ENCODE measurements at places on chromosomes 1 and 21.

- no peak for DNase-seq
Observed at GRCh38 chr1:22527122-22527521, 36.2 kb upstream of the EPHA8 start.

GRCh38 chr1:208238710-208239472, 5.3 kb downstream of the PLXNA2 start:
- no peak for DNase-seq

DNA sequence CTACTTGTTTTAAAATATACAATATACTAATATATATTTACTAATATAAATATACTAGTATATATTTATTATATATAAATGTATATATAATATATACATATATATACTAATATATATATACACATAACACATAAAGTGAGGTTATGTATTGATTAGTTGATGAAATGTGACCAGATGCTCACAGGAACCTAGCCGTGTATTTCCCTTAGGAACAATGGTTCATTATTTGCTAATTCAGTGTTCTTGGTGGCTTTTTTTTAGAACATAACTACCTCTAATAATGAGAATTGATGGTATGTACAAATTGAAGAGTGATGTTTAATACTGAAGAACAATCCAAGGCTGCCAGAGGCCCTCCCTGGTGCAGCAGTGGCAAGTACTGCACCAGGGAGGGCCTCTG, 37.9 kb upstream of the ITPKB start:
- no peak for DNase-seq

DNA sequence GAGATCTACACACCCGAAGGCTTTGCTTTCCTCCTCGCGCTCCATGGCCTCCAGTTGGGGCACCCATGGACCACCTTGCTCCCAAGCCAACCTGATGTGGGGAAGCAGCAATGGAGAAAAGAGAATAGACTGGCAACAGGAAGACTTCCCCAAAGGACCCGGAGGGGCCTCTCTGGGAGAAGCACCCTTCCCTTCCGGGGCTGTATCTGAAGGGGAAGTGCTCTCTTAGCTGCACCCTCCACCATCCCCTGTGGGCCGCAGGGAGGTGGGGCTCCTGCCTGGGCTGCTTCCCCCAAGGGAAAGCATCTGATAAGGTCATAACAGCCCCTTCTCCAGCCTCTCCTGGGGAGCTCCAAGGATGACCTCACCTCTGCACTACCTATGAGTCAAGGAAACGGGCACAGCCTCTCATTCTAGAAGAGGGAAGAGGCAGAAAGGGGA, 100.2 kb downstream of the RIPK4 start:
- no peak for DNase-seq

GRCh38 chr21:35058058-35058457, 9.0 kb upstream of the RUNX1 start:
- DNase-seq: no peak

DNA sequence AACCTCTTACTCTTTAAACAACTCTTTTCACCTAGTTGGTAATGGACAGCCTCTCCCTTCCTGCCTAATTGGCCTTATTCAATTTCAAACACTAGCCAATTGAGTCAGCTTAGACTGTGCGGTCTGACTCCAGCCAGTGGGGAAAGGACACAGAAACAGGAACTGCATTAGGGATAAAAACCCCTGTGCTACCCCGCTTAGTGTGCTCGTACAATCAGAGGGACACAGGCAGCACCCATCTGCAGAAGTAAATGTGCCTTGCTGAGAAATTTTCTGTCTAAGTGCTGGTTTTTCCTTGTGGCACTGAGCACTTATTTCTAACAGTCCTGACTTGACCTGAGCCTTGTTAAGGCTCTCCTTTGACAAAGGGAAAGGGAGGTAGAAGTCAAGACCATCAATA, 6.0 kb upstream of the CD2 start:
- no peak for DNase-seq

- DNase-seq: no peak
Observed at GRCh38 chr1:156826630-156827029, 10.0 kb upstream of the SH2D2A start.

GRCh38 chr1:25581764-25582163, 34.8 kb upstream of the MAN1C1 start:
- DNase-seq: no peak

DNA sequence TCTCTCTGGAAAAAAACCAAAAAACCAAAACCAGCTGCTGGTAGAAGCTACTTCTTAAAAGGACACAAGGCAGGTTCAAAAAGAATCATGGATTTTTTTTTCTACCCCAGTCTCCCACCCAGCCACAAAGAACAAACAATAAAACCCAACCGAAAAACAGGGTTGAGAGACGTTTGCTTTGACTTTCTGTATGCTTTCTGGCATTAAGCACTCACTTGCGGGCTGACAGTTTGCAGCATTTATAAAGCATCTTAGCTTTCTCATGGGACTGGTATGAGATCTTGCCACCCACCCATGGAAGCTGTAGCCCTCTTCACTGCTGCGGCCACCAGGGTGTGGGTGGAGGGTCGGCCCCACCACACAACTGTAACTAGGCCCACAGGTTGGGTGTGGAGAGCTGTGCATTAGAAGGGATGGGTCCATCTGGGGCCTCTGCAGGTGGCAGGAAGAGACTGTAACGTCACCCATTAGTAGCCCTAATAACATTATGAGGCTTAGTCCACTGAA, 165.7 kb downstream of the RHOU start:
- no peak for DNase-seq

DNA sequence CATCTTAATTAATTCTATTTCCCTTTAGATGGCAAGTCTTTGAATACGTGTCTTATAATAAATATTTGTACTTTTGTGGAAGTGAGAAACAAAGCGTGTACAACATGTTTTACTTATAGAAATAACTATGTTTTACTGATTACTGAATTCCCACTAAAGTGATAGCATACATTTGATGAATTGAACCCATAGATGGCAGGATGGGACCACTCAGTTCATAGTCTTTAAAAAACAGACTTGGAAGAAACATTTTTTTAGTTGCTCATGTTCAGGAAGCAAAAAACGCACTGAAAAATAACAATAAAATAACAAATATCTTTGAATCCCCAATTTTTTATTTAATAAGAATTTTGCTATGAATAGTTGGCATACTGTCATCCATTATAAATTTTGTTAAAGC, 507.1 kb upstream of the ZRANB2 start:
- no peak for DNase-seq

GRCh38 chr1:155127105-155127966, at the start of gene EFNA1:
Gene EFNA1, plus strand, starts transcription at chr1:155127876. Its CDS starts 102 bp downstream, at chr1:155127978.
- no peak for DNase-seq

DNA sequence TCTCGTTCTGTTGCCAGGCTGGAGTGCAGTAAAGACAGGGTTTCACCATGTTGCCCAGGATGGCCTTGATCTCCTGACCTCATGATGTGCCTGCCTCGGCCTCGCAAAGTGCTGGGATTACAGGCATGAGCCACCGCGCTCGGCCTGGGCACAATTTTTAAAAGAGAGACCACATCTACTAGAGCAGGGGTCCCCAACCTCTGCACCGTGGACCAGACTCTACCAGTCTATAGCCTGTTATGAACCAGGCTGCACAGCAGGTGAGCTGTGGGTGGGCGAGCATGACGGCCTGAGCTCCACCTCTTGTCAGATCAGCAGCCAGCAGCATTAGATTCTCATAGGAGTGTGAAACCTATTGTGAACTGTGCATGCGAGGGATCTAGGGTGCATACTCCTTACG, 20.8 kb downstream of the TNNT2 start:
- no peak for DNase-seq

- DNase-seq: no peak
Observed at GRCh38 chr1:171916315-171916771, 75.0 kb downstream of the DNM3 start.

DNA sequence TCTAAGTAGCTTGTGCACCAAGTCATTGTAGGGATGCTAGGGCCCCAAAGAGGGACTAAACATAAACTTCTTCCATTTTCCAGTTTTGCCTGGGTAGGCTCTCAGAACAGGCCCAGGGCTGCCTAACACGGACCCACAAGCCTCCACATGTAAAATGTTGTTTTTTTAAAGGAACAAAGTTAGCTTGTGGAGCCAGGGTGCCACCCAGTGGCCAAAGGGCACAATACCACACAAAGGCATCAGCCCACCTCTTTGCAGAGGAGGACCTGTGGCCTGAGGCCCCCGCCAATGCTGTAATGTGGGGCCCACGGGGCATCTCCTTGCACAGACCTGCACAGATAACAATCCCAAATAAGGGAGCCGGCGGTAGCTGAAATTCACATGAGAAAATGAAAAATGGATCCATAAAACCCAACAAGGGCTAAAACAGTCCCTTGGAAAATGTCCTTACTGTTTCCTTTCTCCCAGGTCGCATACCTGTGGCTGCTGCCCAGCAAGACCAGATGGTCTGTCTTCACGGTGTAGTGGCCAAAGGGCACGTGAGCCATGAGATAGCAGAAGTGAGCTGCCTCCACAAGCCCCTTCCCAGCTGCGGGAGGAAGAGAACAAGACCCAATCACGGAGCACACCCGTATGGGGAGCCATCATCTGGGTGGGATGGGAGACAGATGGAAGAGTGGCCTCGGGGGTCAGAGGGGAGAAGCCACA, 23.8 kb downstream of the SEC16B start:
- no peak for DNase-seq

- no peak for DNase-seq
Observed at GRCh38 chr1:89633800-89634625, 1.1 kb downstream of the LRRC8C start.

- no peak for DNase-seq
Observed at GRCh38 chr1:9211291-9211811, 23.2 kb upstream of the H6PD start.

DNA sequence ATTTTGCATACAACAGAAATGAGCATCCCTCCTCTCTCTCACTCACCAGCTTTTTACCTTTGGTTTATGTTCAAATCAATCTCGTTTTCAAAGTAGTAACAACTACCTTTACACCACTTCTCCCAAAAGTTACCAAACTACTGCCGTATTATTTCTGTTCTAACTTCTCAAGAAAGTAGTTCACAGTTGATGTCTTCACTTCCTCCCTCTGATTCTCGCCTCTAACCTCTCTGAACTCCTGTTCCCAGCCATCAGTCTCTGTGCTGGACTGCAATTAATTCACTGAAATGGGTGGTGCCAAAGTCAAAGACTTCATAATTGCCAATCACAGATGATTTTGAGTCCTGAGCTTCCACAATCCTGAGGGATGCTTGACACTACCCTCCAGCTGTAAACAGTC, 54.0 kb downstream of the ZNF281 start:
- no peak for DNase-seq

- no peak for DNase-seq
Observed at GRCh38 chr1:53057127-53057526, 4.9 kb upstream of the PODN start.

GRCh38 chr1:89641781-89642180, 8.9 kb downstream of the LRRC8C start:
- DNase-seq: no peak

DNA sequence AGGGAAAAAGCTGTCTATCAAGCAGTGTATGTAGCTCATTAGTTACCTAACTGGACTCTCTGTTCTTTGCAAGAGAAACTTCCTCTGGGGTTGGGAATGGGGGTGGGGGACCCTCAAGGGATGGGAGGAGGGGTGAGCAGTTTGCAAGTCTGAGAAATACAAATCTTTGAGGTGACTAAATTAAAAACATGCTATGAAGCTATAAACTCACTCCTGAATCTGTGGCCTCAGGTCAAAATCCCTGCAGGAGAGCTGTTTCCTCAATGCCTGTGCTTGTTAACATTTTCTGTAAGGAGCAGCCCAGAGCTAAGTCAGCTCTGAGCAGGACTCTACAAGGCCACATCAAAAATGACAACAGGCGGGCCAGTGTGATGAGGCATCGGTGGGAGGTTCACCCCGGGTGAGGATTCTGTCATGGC, 32.8 kb upstream of the PTPRC start:
- no peak for DNase-seq

DNA sequence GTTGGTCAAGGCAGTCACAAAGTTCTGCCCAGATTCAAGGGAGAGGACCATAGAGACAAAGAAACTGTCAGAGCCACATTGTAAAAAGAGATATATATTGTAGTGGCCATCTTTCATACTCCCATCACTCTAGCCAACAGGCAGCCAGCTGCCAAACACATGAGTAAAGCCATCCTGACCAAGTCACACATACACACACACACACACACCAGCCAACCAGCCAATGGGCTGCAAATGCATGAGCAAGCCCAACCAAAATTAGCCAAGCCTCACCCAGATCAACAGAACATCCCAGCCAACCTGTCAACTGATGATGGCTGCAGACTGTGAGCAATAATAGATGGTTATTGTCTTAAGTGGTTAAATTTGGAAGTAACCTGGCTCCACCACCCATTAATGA, 120.7 kb downstream of the SEC16B start:
- no peak for DNase-seq

DNA sequence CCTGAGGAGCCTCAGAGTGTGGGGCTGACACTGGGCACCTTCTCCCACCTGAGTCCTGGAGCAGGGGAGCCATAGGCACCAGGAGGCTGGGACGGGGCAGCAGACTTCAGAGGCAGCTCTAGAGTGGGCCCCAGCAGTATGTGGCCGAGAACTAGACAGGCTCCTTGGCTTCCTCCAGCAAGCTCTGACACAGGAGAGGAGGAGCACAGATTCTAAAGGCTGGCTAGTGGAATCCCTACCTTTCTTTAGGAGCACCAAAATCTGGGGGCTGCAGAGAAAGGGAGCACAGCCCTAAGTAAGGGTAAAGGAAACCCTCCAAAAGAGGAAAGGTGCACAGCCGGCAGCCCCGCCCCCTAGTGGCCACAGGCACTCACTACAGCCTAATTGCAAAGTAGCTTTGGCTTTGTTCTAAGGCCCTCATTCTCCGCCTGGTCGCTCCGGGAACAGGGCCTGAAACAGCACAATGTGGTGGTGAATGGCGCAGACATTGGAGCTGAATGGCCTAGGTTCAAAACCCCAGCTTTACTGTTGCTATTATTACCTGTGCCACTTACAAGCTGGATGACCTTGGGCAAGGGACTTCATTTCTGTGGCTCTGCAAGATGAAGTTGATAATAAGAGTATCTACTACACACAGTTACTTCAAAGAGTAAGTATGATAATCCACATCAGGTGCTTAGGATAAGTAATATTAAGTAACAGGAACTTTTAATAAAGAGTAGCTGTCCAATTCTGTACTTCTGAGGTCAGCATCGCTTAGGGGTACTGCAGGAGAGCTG, 8.8 kb upstream of the GUCA2A start:
- DNase-seq: peak; percentile 59

- no peak for DNase-seq
Observed at GRCh38 chr1:219171192-219171935, 2.3 kb upstream of the LYPLAL1 start.

- no peak for DNase-seq
Observed at GRCh38 chr1:20229171-20229570, 42.9 kb upstream of the PLA2G2C start.

Measured in activated CD4-positive, alpha-beta T cell treated with anti-CD3 and anti-CD28 coated beads for 24 hours (primary cell).